Naive B cell (primary cell): ENCODE measurements at places on chromosomes 7 and 10. TPM values are rescaled to one million over a fixed set of nuclear protein-coding genes. Genes with fewer than 3 reads are reported as not detected.

Gene KAZALD1
- polyA plus RNA-seq: not detected

Gene CDC14C
- polyA plus RNA-seq: not detected

Gene MAP3K8
- 88.3 TPM for polyA plus RNA-seq

Gene MYOZ1
- polyA plus RNA-seq: not detected

Gene SPDYE8
- not detected for polyA plus RNA-seq

Gene PDZD7
- not detected for polyA plus RNA-seq

Gene MBL2
- polyA plus RNA-seq: not detected

GRCh38 chr10:11225935-11226334 lies 208.3 kb downstream of the CELF2 start:
- DNase-seq: no peak

DNA sequence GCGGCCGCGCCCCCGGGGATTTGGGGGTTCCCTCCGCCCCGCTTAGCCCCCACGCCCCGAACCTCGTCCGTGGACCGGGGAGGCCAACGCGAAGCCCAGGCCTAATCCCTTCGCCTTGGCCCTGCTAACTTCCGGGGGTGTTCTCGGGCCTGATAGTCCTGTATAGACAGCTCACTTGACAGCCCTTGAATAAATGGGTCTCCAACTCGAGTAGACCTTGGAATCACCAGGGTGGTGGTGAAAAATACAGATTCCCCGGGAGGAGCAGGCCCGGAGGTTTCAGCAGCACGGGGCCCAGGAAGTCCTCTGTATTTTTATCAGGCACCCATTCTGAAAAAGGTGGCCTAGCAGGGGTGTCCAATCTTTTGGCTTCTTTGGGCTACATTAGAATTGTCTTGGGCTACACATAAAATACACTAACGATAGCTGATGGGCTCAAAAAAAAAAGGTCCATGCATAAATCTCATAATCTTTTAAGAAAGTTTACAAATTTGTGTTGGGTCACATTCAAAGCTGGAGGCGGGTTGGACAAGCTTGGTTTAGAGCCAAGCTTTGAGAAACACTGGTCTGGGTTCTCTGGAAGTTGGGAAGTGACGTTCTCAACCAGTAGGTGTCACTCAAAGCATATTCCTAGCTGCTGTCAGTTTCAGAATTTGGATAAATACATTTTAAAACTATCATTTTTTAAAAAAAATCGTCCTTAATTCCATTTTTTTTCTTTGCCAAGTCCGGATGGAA lies 221.7 kb downstream of the PHTF2 start:
- peak; percentile 37 for DNase-seq

GRCh38 chr7:37765872-37766525 lies 82.4 kb upstream of the NME8 start:
- peak; percentile 5 for DNase-seq

DNA sequence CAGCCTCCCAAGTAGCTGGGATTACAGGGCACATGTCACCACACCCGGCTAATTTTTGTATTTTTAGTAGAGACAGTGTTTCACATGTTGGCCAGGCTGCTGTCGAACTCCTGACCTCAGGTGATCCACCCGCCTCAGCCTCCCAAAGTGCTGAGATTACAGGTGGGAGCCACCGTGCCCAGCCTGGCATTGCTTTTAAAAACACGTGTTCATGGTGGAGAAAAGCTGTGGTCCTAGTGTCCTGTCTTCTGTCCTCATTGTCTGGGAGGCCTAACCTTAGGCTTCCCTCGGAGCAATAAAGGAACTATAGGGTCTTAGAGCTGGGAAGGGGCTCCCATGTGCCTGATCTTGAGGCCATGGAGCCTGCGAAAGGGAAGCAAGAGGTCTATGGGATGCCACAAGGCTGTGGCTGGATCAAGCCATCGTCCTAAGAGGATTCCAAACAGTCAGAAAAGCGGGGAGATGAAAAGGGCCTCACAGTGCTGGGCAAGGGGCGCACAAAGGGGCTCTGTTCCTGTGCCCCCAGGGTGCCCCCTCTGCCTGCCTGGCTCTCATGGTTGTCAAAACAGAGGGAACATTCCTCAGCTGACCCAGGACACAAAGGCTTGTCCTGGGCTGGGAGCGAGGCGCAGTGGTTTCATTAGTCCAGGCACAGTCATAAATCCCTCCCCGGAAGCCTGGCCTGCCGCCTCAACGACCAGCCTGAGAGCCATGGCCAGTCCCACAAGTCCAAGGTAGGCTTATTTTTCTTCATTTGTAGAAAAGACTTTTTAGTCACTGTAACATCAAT lies 106.6 kb upstream of the TNS3 start:
- DNase-seq: no peak

DNA sequence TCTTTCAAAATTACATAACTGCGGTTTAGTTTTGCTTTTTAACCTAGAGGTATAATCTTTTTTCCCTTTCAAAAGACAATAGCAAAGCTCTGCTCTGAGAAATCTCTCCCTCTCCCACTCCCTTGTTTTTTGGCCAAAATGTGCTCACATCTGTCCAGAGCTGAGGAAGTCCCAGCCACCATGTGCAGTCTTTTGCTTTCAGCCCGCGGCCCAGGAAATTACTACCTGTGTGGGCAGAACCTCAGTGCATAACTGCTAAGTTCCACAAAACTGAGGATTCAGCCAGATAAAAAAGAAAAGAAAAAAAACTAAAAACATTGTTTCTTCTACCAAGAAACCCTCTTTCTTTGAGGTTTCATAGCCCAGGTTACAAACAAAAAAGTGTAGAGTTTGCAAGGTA lies 115.0 kb upstream of the HGF start:
- DNase-seq: no peak

DNA sequence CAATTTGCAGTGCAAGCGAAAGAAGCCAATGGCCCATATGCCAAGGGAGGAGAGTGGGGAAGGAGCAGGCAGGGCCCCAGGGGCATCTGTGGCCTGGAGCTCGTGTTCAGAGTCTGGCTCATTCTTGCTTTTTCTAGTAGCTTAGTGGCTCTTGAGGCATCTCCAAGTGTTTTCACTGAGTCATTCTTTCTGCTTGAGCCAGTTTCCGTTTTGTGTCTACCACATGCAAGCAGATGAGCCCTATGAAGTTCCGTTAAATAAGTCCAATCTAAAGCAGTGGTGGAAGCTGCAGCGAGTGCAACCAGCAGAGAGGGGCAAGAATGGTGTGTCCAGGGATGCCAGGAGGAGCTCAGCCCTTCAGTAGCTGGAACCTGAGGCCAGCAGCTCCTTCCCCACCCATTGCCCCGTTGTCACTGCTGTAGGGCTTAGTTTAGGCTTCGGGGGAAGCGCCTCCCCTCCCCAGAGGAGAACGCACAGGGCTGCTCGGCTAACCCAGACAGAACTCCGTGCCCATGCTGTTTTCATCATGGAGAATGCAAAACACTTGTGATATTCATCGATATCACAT lies 57.4 kb upstream of the EBF3 start:
- no peak for DNase-seq

- DNase-seq: no peak
These were observed 77.5 kb downstream of the ARID5B start for GRCh38 chr10:61978965-61979364.

DNA sequence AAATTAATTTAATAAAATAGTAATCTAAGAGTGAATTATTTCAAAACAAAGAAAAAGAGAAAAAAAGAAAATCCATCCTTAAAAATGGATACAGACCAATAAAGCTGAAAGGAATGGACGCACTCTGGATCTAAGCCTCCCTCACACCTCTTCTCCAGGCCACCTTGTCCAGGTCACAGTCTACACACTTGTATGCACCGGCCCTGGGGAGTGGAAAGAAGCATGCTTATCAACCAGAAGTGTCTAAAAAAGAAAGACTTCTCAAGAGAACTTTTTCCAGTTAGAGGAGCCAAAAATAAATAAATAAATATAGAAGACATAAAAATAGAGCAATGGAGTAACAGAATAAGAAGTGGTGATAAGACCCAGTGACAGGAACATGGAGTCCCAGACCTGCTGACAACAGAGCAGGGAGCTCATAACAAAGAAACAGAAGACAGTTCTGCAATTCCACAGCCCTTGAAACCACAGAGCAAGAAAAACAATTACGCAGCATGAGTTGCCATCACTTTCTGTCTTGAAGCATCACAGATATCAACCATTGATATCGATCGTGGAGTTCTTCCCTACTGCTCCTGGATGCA lies 311.7 kb upstream of the NFE2L3 start:
- no peak for DNase-seq

DNA sequence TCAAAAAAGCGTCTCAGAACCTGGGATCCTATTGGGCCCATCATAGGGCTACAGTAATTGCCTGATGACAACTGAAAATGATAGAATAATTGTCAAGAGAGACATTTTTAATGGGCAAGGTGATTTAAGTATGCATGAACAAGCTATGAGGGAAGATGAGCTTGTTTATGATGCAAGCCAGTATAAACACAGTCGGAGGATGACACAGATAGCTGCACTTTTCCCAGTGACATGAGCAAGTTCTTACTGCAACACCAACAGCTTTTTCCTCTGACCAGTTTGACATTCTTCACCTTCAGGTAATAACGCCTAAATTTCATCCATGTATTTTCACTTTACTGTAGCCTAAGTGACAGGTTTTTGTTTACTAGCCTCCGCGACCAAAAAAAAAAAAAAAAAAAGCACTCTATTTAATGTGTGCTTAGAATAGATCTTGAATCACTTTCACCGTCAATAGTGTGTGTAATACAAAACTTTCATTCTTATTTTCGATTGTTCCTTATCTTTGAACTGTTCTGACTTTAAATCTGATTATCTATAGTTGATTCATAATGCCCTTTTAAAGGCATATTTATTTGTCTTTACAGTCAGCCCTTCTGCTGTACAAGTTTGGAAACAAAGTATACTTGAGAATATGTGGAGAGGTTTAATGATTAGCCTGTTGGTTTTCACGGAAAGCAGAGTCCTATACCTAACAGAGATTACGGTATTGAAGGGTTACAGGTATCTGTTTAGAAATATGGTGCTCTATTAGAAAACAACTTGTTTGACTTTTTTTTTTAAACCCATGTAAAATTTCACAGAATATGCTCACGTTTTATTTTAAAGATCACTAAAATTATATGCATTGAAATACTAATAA lies 1.7 kb downstream of the FOXP2 start:
- no peak for DNase-seq

- peak; percentile 48 for DNase-seq
These were observed 126.1 kb downstream of the PFKFB3 start for GRCh38 chr10:6328699-6329423.

DNA sequence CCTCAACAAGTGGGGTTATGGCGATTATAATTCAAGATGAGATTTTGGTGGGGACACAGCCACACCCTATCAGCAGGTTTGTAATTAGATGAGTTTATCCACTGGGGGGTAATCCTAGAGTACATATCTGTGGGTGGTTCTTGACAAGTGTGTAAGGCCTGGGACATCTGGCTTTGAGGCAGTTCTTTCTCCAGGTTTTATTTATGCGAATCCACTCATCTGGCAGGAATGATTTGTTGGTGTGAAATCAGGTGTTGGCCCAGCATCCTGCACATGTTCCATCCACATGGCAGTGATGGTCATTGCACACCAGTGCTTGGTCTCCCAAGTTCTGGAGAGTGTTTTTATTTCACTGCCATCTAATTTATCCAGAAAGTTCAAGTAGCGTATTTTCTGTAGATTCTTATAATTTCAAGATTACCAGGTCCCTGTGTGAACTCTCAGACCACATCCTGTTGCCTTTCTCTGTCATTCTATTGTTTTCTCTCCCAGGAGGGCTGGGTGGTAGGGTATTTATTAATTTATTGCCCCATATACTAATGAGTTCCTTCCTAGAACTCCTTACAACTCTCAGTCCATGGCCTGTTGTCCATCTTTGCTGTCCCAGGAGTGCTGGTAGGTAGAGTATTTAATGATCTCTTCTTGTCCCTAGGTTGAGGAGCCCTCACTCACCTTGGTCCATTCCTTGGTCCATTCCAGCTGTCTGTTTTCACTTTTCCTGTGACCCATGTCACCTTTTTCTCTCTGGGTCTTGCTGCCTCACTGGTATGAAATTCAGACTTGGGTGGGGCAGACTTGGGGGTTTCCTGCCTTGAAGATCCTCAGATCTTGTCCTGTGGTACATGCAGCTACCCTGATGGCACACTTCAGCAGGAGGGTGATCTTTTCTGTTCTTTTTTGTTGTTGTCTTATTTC lies 10.4 kb downstream of the RALA start:
- DNase-seq: no peak

DNA sequence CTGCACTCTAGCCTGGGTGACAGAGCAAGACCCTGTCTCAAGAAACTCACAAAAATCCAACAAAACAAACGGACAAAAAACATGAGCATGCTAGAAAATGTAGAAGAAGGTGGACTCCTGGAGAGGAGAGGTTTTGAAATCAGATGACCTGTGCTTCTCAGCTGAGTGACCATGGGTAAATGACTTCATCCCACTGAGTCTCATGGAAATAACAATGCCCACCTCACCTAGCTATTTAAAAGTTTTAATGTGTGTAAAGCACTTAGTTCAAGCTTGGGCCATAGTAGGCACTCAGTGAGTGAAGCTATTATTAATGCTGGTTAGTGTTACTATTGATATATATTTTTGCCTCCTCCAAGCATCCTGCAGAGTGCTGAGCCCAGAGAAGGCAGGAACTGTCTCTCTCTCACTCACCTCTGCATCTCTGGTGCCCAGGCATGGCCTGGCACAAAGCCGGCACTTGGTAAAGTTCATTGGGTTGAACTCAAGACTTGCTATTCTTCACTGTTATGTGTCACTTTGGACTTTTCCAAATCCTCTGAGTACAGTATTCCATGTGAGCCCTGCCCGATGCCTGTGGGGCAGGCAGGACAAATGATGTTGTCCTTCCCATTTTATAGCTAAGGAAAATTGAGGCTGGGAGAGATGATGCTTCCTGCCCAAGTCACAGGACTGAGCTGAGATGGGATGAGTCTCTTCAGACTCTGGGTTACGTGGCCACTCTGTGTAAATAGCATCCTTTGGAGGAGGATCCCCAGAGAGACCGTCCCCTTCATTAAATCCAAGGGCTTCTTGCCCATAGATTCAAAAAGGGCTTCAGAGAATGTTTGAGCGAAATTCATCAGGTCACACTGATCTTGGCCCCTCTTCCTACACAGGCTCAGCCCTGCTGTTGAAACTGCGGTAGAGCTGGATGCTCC lies 81.4 kb upstream of the EMX2 start:
- no peak for DNase-seq

DNA sequence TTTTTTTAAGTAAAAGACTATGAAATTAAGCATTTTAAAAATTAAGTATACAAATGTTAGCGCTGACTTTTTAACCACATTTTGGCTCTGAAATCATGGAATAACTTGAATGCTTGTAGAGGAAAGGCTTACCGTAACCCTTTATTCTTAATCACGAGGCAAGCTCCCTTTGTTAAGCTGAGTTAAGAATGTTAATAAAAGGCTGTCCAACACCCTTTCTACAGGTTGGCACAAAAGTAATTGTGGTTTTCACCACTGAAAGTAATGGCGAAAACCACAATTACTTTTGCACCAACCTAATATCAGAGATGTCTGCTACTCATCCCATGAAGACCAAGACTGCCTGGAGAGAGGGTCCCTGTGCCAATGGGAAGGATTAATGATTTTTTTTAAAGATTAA lies 70.6 kb downstream of the STK17A start:
- no peak for DNase-seq

- no peak for DNase-seq
These were observed 511.0 kb downstream of the GFRA1 start for GRCh38 chr10:115762029-115762428.

GRCh38 chr10:124059551-124059950 lies 33.8 kb downstream of the CHST15 start:
- DNase-seq: no peak
